AML-193 (cell line): ENCODE measurements at places on chromosomes 1 and 21.

DNA sequence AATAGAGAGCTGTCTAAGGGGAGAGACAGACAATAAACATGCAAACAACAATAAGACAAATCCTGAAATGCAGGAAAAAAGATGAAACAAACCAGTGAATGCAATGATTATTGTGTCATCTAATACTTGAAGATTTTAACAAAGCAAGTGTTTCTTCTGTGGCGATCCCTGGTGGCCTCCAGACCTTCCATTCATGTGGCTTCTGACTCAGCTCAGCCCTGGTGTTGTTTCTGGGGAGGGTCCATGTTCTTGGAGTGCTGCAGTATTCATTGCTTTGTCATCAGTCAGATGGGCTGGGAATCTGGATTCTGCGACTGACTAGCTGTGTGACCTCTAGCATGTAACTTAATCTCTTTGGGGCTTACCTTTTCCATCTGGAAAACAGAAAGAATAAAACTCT lies 1.5 kb upstream of the C2CD4D start:
- no peak for DNase-seq

DNA sequence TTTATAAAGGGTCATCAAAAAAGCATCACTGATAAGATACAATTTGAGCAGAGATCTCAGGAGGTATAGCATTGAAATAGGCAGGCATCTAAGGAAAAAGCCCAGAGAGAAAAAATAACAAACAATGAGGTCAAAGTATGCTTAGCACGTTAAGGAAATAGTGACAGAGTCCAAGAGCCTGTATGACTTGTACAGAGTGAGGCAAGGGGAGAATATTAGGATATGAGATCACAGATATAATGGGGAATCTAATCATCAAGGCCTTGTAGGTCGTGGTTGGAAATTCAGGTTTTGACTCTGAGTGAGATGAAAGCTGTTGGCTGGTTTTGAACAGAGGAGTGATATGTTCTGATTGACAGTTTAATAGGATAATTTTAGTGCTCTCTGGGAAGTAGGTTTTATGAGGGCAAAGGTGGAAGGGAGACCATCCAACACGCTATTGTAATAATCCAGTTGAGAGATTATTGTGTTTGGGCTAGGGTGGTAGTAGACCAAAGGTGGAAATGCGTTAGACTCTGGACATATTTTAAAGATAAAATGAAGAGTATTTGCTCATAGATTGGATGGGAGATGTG lies 644.6 kb upstream of the TMPRSS15 start:
- no peak for DNase-seq

GRCh38 chr21:41953249-41953830 lies 478 bp downstream of the C2CD2 start:
- DNase-seq = no peak

- no peak for DNase-seq
Observed at GRCh38 chr1:181102841-181103240, 14.3 kb downstream of the IER5 start.

GRCh38 chr1:84192681-84193080 lies 48.6 kb downstream of the PRKACB start:
- no peak for DNase-seq

- DNase-seq = no peak
Observed at GRCh38 chr1:237084341-237085077, 42.5 kb downstream of the RYR2 start.

DNA sequence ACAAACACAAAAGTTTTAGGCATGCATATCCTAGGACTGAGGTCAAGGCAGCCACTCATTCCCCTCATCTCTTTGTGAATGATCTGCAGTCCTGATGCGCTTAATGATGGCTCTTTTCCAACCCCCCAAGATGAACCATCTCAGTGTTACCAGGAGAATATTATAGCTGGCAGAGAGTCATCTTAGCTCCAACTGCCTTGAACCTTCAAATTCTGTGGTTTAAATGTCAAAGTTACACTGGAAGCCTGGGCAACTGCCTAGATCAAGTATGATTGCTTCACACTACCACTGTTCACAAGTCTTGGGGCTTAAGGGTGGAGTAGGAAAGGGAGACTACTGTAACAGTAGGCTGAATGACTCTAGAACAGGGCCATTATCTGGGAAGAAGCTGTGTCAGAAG lies 8.0 kb upstream of the MYBPHL start:
- DNase-seq = no peak

- no peak for DNase-seq
Observed at GRCh38 chr1:219490566-219490965, 122.3 kb downstream of the ZC3H11B start.

DNA sequence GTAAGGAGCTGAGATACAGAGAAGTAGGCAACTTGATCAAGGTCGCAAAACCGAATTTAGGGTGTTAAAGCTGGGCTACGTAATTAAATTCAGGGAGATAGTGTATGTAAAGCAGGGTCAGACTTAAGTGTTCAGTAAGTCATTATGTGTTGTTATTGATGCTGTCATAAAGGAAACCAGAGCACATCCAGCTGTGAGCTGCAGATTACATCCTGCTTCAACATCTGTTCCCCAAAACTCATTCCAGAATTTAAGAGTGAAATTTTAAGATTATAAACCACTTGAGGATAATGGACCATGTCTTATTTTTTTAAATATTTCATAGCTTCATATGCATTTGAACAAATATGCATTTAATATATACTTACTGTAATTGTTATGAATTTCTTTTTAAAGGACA lies 49.7 kb downstream of the IVNS1ABP start:
- no peak for DNase-seq
